ENCODE measurements at places on chromosomes 2 and 18. TPM values are rescaled to one million over a fixed set of nuclear protein-coding genes. Genes with fewer than 3 reads are reported as not detected.

Gene MAL
- 3.3 TPM for total RNA-seq

Gene CD207
- not detected for total RNA-seq

DNA sequence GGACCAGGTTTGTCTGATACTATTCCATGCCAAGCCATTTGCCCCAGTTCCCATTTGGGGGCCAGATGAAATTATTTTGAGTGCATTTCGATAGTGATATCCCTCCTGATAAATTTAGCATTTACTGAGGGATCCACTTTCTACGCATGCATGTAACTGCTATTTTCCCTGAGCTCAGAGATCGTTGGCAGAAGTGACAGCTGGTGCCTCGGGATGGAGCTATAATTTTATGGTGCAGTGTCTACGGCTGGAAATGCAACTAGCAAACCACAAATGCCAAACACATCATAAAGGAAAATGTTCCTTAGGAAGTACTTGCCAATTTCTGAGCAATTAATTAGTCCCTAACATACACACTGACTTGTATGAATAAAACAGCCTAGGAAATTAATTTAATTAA lies 254.8 kb downstream of the SLC8A1 start:
- DNase-seq: no peak

GRCh38 chr2:119196301-119197125 lies 27.1 kb upstream of the STEAP3 start:
- DNase-seq: no peak

DNA sequence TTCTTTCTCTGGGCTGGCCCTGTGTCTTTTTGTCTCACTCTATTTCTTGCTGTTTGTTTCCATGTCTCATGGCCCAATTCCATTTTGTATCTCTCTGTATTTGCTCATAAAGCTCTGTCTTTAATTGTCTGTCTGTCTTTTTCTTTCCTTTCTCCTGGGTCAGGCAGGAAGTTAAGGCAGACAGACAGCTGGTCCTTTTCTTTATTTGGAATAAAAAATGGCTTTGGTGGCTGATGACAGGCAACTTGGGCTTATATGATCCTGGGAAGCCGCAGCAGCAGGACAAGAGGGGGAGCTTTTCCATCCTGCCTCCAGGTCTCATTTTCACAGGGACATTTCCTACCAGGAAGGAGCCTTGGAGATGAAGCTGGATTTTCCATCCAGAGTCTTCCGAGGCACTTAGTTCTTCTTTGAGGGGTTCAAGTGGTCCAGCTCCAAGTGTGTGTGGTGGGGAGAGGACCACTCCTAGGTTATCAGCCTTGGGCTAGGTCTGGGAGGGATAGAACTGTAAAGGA lies 138.7 kb downstream of the TDRD15 start:
- DNase-seq: no peak

Measured in natural killer cell (primary cell).